ENCODE measurements at places on chromosomes 7 and 10.

- DNase-seq: no peak
These were observed 9.5 kb downstream of the RAB18 start for GRCh38 chr10:27513451-27514191.

GRCh38 chr7:128948312-128948973, 10.7 kb downstream of the IRF5 start:
- DNase-seq: no peak

GRCh38 chr7:92044940-92045339, 89.3 kb downstream of the CYP51A1 start:
- DNase-seq: no peak

GRCh38 chr10:128695931-128696330, 569.7 kb upstream of the MKI67 start:
- DNase-seq: no peak

GRCh38 chr7:92447345-92448204, at the start of gene GATAD1:
Gene GATAD1, plus strand, starts transcription at chr7:92447482. Its CDS starts 248 bp downstream, at chr7:92447730.
- DNase-seq: peak; percentile 92
